ENCODE measurements at places on chromosomes 1 and 21. TPM values are rescaled to one million over a fixed set of nuclear protein-coding genes. Genes with fewer than 3 reads are reported as not detected.

GRCh38 chr1:31834501-31834900, 18.7 kb upstream of the SPOCD1 start:
- DNase-seq: no peak

The CIART gene
- total RNA-seq: 7.7 TPM

GRCh38 chr21:43608225-43608624, 51.1 kb downstream of the HSF2BP start:
- DNase-seq: no peak

The HIVEP3 gene
- total RNA-seq: 8.7 TPM

DNA sequence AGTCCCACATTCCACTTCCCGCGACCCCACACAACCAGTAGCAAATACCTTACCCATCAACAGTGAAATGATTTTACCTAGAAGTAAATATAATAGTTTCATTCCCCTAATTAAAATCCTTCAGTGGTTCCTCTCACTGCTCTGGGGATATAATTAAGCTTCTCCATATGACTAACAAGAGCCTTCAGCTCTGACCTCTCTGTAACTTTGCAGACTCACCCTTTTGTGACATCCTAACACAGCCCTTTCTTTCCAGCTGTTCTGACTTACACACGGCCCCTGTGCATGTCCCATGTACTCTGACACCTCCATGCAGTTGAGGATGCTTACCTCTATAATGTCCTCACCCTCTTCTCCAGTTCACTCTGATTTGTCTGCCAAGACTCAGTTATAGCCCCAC, 137.3 kb upstream of the SPAG17 start:
- DNase-seq: no peak

GRCh38 chr1:20138346-20138745, 777 bp upstream of the PLA2G2F start:
- no peak for DNase-seq

DNA sequence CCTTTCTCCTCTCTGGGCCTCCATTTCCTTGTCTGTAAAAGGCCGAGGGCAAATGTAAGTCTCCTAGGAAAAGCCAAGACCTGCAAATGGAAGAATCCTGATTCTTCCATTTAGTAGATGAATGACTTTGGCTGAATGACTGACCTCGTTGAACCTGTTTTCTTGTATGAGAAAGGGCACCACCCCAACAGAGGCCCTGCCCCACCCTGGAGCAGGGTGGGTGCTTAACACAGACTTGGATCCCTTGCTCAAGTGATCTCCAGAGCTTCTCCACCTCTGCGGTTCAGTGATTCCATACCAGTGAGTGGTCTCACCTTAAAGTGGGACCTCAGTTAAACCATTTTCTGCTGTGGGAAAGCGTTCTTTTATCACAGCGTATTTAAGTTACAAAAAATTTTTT, 39.0 kb upstream of the GUCA2B start:
- DNase-seq: no peak

Measured in mucosa of gallbladder (tissue), 1 donor.